Left hindlimb (tissue), 1 donor: ENCODE measurements at places on chromosomes 4 and X.

- no peak for DNase-seq
Measured at GRCh38 chr4:70818173-70818855, 21.4 kb downstream of the GRSF1 start.

DNA sequence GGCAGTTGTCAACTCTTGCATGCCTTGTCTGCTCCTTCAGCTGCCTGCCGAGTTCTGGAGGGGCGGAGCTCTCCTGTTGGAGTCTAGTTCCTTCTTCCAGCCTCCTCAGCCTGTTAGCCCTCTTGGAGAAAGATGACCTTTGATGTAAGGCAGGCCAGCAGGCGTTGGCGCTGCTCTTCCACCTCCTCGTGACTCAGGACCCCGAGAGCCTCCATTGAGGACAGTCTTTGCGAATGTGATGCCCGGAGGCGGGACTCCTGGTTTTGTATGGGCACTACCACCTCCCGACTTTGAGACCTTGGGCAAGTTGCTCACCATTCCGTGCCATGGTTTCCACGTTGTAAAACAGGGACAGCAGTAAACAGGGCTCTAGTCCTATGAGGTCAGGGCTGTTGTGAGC is 108.3 kb downstream of the TENM3 start:
- no peak for DNase-seq

DNA sequence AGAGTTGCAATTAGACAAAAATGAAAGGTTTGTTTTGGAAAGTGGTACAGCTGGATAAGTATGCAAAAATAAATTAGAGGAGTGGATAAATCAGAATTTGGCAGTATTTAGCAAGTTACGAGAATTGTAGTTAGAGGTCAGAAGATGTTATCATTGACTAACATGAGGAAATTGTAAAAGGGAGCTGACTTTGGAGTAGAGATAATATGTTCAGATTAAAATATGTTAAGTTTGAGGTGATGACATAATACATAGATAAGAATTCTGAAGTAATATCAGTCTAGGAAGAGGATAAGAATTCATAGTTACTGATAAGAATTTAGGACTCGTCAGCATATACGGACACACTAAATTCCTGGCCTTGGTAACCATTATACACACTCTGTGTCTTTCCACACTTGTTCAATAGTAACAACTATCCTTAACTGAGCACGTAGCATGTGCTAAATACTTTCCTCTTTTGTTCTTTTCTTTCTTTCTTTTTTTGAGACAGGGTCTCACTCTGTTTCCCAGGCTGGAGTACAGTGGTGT is 4.1 kb upstream of the EPGN start:
- no peak for DNase-seq

GRCh38 chr4:54574500-54574899 is 83.3 kb upstream of the KIT start:
- DNase-seq = no peak

- DNase-seq = no peak
Measured at GRCh38 chrX:45513042-45513441, 312.4 kb upstream of the DIPK2B start.

- no peak for DNase-seq
Measured at GRCh38 chr4:3366893-3367775, 74.3 kb downstream of the RGS12 start.

DNA sequence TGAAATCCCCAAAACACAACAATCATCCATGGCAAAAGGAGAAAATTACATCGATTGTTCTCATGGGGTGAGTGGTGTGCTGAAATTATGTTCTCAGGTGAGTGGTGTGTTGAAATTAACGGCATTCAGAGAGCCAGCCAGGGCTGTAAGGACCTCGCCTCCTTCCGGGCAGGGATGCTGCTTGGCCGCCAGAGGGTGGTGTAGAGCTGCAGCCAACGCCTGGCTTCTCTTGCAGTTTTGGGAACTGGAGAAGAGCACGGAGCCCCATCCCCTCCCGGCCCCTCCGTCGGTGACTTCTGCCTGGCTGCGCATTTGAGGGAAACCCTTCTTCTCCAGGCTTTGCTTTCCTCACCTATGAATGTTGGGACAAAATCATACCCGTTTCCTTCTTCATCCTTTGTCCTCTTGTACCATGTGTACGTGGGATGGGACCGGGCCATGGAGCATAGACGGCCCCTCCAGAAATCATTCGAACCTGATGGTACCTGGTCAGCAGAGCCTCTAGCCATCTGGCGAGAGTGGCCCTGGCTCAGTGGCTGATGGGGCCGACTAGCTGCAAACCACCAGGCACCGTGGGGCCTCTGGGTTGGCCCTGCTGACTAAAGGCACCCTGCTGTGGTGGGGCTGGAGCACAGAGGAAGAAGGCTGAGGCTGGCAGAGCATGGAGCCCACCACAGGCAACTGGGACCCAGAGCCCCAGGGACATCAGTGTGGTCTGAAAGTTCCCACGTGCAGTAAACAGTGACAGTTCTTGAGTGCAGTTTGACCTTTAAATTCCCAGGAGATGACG is 28.4 kb downstream of the TRMT44 start:
- DNase-seq = peak; percentile 72

- DNase-seq = no peak
Measured at GRCh38 chrX:7704205-7704604, 138.8 kb upstream of the VCX start.

- no peak for DNase-seq
Measured at GRCh38 chrX:124263743-124264142, 68.7 kb upstream of the TEX13D start.

- DNase-seq = peak; percentile 66
Measured at GRCh38 chr4:26141911-26142638, 178.7 kb upstream of the RBPJ start.

DNA sequence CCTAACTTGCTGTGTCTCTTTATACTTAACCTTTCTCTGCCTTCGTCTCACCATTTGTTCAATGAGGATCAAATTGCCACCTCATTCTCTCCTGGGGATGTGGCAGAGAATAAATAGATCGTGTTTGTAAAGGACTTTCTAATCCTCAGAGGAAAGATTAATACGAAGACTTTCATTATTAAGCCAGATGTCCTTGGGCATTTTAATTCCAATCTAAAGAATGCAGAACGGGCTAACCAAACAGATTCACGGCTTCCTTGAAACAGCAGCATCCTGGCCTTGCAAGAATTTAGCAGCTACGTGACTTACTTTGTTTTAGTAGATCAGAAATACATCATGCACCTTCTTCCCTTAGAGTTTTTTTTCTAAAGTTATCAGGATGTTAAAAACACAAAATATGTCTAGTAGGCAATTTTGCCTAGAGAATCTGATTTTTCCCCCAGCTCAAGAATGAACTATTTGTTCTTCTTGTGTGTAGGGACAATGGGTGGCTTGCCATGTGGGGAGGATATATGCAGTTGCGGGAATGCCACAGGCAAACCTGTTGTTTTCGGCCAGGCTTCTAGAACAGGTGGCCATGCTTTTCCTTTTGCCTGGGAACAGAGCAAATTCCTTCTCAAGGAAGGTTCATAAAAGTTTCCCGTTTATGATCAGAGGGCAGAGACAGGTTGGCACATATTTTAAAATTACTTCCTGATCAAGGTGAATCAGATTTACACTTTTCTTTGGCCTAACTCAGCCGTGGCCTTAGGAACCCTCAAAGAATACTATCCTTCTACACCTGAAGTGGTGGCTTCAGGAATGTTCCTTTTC is 3.0 kb downstream of the MID1 start:
- no peak for DNase-seq

DNA sequence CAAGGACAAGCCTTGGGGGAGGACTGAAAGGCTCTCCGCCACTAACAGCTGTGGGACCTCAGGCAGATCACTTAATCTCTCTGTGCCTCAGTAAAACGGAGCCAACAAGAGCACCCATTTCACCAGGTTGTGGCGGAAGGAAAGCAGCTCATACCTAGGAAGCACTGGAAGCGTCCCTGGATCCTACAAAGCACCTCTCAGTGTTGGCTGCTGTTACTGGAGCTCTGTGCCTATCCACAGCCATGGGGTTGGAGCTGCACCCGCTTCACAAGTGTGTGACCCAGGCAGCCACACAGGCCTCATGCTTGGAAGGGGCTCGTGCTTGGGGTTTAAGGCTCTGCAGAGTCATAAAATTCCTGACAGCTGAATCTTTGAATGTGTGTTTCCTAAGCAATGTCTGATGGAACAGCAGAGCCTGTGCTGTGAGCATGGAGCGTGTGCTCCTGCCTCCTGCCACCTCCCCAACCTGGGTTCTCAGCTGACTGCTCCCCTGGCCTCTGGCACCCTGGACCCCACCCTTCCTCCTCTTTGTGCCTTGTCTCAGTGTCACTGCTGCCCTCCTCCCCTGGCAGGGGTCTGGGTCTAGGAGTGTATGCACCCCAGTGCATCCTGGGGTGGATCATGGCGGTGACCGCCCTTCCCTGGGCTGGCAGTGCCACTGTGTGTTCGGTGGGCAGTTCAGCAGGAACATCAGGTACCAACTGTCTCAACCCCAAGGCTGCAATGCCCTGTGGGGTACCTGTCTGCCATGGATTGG is 14.4 kb upstream of the MAN2B2 start:
- DNase-seq = no peak

- no peak for DNase-seq
Measured at GRCh38 chr4:184598753-184599491, 50.3 kb downstream of the CASP3 start.

- DNase-seq = no peak
Measured at GRCh38 chrX:10938365-10938923, 172.7 kb upstream of the HCCS start.

GRCh38 chrX:107674480-107675364 is 46.4 kb downstream of the PRPS1 start:
- DNase-seq = peak; percentile 85

GRCh38 chrX:136417806-136418205 is 69.9 kb upstream of the BRS3 start:
- no peak for DNase-seq

DNA sequence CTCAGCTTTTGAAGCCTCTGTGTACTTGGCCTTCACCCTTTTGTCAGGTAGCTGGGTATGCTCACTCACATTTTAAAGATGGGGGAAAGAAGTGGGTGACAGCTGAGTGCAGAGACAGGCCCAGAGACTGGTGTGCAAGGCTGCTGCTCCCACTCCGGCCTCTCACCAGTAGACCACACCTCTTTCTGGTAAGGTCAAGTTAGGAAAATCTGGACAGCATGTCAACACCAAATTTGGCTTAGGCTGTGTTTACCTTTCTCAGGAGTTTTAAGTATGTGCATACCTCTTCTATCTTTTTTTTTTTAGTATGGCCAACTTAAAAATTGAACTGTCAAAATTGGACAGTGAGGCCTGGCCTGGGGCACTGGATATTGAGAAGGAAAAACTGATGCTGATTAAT is 66.6 kb downstream of the CLDN22 start:
- DNase-seq = no peak

DNA sequence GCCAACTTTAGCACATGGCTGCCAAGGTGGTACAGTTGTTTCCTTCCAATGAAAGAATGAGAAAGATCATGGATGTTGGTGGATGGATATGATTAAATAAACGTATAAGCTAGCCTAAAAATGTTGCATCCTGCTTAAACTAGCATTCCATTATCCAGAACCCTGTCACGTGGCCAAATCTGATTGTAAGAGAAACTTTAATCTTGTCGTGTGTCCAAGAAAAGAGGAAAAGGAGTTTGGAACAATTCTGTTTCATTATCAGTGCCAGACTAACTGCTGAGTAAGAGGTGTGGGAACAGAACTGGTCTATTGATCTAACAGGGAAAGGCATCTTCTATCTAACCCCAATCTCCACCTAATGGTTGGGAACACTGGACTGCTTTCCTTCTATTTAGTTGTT is 325.2 kb upstream of the BMP3 start:
- no peak for DNase-seq

- no peak for DNase-seq
Measured at GRCh38 chrX:9091258-9091657, 57.3 kb upstream of the FAM9B start.

DNA sequence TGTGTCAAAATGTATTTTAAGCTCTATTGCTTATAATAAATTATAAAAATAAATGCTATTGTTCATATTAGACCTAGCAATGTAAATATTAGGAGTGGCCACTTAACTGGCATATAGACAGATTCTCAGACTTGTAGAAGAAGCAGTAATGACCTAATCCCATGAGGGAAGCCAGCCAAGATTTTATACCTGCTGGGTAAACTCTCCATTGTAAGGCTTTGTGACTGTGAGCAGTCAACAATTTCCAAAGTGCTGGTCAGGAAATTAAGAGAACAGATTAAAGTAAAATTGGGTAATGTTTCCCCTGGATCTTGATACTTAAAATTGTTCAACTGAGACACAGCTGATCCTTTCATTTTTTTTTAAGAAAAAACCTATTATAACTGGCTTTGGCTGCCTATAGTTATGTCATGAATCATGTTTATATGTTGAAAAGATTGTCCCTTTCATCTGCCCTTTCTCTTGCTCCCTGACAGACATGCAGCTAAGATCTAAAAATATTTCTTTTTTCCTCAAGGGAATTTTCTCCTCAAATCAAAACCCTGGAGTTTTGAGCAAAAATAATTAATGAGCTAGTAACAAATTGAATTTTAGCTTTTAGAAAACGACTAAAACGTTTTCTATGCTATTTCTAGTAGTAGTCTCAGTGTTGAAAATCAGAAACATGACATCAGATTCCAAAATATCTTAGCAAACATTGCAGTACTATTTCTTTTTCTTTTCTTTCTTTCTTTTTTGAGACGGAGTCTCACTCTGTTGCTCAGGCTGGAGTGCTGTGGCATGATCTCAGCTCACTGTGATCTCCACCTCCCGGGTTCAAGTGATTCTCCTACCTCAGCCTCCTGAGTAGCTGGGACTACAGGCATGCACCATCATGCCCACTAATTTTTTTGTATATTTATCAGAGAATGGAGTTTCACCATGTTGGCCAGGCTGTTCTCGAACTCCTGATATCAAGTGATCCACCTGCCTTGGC is 77.9 kb downstream of the ADGRL3 start:
- no peak for DNase-seq

GRCh38 chr4:169881769-169882168 is 124.0 kb upstream of the HPF1 start:
- no peak for DNase-seq

DNA sequence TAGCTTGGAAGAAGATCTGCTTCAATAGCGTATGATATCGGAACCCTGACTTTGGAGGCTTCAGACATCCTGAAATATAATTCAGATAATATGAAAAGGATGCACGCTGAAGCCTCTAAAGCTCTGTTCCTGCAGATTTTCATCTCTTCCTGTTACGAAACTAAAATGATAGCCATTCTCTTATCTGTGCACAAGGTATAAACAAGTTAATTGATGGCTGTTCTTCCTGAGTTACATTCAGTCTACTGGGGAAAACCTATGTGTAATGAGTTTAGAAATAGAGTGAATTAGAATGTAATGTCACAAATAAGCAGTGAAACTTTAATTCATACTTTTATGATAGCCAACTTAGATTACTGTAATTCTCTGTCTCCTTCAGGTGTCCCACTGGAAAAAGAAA is 36.8 kb upstream of the AGA start:
- DNase-seq = no peak

GRCh38 chrX:141632124-141632523 is 42.6 kb downstream of the SPANXA2 start:
- no peak for DNase-seq

DNA sequence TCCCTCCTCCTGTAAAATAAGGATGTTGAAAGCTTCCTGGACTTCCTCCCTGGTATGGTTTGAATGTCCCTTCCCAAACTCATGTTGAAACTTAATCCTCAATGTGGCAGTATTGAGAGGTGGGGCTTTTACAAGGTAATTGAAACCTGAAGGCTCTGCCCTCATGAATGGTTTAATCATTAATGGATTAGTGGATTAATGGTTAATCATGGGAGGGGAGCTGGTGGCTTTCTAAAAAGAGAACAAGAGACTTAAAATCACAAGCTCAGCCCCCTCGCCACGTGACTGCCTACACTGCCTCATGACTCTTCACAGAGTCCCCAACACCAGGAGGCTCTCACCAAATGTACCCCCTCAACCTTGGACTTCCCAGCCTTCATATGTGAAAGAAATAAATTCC is 124.6 kb upstream of the ANXA3 start:
- no peak for DNase-seq
